Stimulated activated CD4-positive, alpha-beta T cell treated with anti-CD3 and anti-CD28 coated beads, Interleukin-15, amount 100 ng/mL, for 48 hours (primary cell): ENCODE measurements at places on chromosomes 2 and 18.

DNA sequence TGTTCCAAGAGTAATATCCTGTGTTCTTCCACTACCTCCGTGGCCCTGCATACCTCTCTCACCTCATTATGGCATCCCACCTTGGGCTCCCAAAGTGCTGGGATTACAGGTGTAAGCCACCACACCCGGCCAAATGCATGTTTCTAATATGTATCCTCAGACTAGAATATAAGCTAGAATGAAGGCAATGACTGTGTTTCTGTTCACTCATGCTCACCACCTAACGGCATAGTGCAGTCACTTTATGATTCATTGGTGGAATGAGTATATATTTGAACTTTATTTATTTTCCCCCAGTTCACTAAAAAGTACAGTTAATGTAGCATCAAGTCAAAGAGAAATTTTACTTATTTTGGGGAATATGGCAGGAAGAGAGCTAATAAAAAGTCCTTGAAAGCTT is 11.3 kb downstream of the PIGN start:
- DNase-seq = no peak

DNA sequence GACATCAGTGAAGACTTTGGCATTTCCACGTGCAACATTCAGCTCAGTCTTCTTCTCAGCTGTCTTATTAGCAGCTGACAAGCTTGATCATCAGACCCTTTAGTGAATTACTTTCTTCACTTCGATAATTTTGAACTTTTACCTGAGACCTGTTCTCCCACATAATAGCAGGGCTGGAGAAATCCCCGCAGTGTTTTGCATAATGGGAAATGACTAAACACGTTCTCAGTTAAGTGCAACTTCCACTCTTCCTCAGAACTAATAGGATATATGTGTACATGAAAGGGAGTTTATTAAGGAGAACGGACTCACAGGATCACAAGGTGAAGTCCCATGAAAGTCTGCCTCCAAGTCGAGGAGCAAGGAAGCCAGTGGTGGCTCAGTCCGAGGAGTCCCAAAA is 28.8 kb upstream of the MBP start:
- DNase-seq = no peak

DNA sequence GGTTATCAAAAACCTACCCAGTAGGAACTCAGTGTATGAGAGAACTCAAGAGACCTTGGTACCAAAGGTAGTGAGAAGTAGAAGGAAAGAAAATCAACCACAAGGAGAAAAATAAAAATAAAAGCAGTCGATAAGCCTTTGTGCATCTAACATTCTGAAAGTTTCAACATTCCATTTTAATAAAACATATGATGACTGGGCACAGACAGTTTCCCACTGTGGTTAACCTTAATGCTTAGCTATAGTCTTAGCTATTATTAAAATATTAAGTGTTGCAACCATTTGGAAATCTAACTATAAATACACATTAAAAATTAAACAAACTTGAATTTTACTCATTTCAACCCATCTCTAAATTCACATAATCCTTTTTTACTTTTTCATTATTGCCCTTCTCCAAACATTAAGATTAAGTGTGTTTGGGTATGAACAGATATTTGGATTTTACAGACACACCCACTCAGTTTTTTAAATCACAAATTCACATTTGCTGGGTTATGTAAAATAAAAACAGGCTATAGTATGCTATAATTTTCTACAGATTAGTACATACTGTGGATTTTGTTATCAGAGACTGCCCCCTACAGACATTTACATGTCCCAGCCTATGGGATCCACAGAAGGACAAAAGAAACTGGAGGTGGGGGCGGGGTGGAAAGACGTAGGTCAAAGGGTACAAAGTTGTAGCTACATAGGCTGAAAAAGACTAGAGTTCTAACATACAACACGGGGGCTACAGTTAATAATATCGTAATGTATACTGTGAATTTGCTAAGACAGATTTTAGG is 32.8 kb downstream of the SRBD1 start:
- DNase-seq = no peak

DNA sequence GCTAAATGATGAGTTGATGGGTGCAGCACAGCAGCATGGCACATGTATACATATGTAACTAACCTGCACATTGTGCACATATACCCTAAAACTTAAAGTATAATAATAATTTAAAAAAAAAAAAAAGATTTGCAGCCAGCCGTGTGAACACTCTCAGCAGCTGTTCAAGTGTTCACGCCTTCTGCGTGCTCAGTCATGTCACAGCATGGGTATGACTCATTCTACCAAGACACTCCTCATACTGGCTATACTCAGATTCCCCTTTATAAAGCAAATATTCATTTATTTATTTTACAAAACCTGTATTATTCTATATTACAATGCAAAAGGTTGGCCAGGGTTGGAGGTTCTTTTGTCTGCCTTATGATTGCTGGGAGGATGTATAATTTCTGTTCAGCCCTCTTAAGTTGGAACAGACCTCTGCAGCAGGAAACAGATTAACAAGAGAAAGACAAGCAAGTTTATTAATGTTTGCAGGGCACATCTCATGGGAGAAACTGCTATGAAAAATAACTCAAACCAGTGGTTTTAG is 1230.6 kb upstream of the CHAC2 start:
- no peak for DNase-seq

GRCh38 chr2:109615637-109616144 is 1.5 kb downstream of the SOWAHC start:
- DNase-seq = no peak
